ENCODE measurements at places on chromosomes 6 and 20. TPM values are rescaled to one million over a fixed set of nuclear protein-coding genes. Genes with fewer than 3 reads are reported as not detected.

DNA sequence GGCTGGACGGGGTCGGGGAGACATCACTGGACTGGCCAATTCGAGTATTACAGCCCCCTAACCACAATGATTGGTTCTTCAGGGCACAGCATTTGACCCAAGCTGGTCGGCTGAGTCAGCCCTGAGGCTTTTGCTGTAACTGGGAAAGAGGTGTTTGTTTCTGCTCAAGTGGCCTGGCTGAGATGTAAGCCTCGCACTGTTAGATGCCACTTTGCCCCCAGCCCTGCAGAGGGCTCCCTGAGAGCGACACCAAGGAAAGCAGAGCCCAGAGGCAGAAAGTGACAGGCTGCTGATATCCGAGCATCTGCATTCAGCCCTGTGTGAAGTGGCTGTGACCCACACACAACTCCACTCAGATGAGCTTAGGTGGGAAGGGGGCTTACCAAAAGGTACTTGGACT, 19.4 kb downstream of the ERGIC3 start:
- peaks cover 6% of the 10 kb centered on the region for H3K36me3 ChIP-seq
- DNase-seq: peak; percentile 17
- no peak overlapping the region for H3K4me3 ChIP-seq

DNA sequence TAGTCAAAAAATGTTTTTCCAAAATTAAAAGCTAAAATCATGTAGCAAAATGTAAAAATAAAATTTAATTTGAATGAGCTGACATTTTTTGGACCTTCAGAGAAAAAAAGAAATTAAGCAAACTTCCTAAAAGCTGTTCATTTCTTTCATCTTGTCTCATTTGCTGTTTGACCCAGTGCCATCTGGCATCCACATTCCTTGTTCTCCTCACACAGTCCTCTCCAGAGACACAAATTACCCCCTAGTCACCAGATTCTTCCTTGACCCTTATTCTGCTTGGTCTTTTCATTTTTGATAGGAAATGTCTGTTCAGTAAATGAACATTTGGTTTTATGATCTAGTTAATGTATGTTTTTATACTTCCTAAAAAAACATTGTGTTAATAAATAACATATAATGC, 55.2 kb downstream of the HDDC2 start:
- H3K4me3 ChIP-seq: no peak overlapping the region
- H3K27me3 ChIP-seq: no peaks in the 10 kb centered on the region
- H3K27ac ChIP-seq: no peak overlapping the region
- DNase-seq: no peak

GRCh38 chr20:430091-430999, 22.2 kb downstream of the RBCK1 start:
- peaks cover 28% of the 10 kb centered on the region for H3K4me1 ChIP-seq
- H3K27me3 ChIP-seq: no peaks in the 10 kb centered on the region
- H3K36me3 ChIP-seq: peaks cover 15% of the 10 kb centered on the region
- H3K4me3 ChIP-seq: no peak overlapping the region
- no peak for DNase-seq
- H3K27ac ChIP-seq: no peak overlapping the region

DNA sequence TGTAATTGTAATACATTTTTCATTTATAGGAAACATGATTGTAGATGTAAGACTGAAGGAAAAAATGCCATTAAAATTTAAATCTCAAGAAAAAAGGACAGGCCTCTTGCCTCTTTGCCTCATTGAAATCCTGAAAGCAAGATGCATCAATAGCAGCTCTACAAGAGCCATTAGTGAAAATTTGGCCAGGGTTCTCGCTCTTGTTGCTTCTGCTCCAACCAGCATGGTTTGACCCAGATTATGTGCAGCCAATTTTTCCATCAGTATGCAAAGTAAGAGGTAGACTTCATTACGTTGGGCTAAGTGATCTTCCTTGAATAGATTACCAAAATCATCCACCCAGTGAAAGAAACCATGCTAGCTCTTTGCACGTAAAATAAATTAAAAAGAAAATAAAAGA, 106.6 kb downstream of the SGK1 start:
- no peak overlapping the region for H3K4me3 ChIP-seq
- DNase-seq: no peak
- H3K27ac ChIP-seq: no peak overlapping the region

TUBB2A gene
- total RNA-seq: 5.4 TPM

DNA sequence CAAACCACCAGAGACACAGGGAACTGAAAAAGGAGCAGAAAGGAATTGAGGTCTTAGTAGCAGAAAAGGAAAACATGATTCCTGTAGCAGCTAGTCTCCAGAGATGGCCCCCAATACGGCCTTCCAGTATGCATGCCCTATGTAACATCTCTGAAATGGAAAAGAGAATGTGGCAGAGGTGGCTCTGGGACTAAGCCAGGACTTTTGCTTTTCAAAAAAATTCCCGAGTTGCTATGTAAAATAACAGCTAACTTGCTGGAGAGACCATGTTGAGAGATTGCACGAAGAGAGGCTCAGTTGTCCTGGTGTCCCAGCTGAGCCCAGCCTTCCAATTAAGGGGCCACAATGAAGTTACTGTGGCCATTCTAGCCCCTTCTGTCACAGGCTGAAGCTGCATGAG, 27.7 kb downstream of the IL20RA start:
- H3K27me3 ChIP-seq: peaks cover 15% of the 10 kb centered on the region
- DNase-seq: no peak
- no peak overlapping the region for H3K4me3 ChIP-seq
- H3K36me3 ChIP-seq: no peaks in the 10 kb centered on the region
- H3K27ac ChIP-seq: no peak overlapping the region

All from CD4-positive, alpha-beta memory T cell (primary cell).